ENCODE measurements at places on chromosomes 12 and 14.
A peak's percentile ranks its signal among the peaks of the same experiment; 100 is the strongest.

DNA sequence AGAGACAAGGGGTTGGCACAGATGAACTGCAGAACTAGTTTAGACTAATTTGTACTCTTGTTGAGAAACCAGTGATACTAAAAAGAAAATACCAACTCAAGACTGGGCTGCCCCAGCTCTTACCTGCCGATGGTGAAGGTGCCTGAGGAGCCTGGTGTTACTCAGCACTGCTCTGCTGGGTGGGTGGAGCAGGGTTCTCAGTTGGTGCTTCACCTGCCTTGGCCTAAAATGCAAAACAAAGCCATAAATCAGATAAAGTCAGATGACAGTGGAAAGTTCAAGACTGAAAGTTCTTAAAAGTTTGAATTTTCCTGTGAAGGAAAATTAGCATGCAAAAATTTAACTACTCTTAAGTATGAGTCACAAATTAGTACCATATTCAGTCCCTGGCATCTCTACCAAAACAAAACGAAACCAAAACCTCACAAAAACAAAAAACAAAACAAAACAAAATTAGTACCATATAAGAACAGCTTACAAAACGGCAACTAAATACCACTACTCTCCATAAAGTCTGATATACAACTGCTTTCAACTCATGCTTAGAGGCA, 21.9 kb downstream of the YBX3 start:
- peak; percentile 20 for DNase-seq

GRCh38 chr12:54286042-54287030, 5.8 kb downstream of the HNRNPA1 start:
- no peak for DNase-seq

DNA sequence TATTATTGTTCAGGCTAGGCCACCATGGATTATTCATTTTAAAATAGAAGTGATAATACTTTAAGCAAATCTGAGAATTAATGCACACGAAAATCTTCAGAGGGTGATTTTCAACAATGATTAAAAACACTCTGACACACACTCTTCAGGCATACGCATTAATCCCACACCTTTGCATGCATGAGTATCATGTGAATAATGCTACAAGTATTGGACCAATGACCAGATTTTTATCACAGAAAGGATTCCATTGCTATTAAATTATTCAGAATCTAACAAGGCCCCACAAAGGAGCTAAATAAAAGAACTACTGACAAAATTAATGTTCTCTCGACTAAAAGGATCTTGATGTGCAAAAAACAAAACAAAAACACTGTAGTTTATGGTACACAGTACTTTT, 11.1 kb downstream of the EPS8 start:
- DNase-seq, result no peak

GRCh38 chr12:55906056-55906455, 21.6 kb downstream of the PYM1 start:
- DNase-seq, result no peak

All from stimulated activated CD8-positive, alpha-beta memory T cell treated with anti-CD3 and anti-CD28 coated beads, Interleukin-7, amount 100 ng/mL, for 48 hours (primary cell).